T-helper 1 cell (primary cell): ENCODE measurements at places on chromosomes 12 and 14.

GRCh38 chr14:88012495-88012894 lies 7.6 kb downstream of the GPR65 start:
- DNase-seq = no peak

DNA sequence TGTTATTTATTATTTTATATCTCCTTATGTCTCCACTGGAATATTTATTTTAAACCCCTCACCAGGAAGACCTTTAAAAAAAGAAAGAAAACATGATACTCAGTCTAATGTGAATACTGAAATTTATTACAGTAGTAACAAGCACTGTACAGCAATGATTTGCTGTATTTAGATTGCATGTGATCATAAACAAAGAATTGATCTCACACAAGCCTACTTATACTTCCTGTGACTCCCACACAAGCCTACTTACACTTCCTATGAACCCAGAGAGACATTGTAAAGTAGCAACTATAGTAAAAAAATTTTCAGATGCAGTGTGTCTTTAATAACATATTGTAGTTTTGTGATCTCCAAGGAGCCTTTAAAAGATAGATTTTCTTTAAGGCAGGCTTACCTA lies 142.7 kb upstream of the SYT1 start:
- no peak for DNase-seq

- DNase-seq = no peak
Measured at GRCh38 chr12:121762269-121762668, 31.2 kb downstream of the RHOF start.

DNA sequence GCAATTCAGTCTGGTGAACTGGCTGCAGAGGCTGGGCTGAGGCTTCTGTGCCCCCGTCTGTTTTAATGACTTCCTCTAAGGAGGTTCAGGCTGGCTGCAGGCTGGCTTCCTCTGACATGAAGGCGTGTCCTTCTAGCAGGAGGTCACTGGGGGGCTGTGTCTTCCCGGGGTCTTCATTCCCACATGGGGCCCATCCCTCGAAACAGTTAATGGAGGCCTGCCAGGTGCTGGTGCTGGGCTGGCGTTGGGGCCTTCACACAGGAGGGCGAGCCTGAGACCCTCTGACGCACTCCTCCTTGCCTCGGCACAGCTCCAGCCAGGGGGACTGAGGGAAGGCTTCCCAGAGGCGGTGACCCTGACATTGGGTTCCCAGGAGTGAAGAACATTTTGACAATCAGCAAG lies 57.7 kb upstream of the DLK1 start:
- DNase-seq = no peak

GRCh38 chr14:74549588-74549987 lies 56.0 kb downstream of the ISCA2 start:
- DNase-seq = no peak

DNA sequence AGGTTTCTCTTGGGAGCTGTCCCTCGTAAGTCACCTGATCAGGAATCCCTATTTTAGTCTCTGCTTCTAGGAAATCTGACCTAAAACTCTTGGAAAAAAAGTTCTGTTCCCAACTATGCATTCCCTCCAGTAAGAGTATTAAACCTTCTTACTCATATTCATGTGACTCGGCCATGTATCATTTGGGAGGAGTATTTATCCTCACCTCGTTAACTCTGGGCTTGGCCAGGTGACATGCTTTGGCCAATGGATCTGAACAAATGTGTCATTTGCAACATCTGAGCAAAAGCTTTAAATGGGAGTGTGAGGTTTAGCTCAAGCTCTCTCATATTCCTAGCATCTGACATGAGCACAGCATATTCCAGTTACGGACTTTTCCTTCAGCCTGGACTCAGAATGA lies 226.8 kb downstream of the NUAK1 start:
- no peak for DNase-seq

DNA sequence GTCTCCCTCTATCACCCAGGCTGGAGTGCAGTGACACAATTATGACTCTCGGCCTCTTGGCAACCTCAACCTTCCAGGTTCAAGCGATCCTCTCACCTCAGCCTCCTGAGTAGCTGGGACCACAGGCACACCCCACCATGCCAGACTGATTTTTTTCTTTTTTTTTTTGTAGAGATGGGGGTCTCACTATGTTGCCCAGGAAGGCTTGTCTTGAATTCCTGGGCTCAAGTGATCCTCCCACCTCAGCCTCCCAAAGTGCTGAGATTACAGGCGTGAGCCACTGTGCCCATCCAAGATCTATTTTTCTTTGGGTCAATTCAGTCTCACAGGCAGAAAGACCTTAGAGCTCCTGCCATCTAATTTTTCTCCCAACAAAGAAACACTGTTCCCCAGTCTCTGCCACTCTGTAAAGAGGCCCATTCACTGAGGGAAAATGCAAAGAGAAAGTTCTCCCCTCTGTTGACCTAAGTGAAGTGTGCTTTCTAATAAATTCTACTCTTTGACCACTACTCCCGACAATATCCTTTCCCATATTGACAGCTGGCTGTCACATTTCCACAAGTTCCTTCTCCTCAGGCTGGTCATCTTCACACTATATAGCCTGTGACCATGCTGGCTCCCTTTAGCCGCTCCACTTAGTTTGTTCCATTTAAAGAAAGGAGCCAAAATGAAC lies 23.3 kb downstream of the TMED8 start:
- no peak for DNase-seq

GRCh38 chr14:76194327-76194726 lies 42.6 kb downstream of the GPATCH2L start:
- DNase-seq = no peak

DNA sequence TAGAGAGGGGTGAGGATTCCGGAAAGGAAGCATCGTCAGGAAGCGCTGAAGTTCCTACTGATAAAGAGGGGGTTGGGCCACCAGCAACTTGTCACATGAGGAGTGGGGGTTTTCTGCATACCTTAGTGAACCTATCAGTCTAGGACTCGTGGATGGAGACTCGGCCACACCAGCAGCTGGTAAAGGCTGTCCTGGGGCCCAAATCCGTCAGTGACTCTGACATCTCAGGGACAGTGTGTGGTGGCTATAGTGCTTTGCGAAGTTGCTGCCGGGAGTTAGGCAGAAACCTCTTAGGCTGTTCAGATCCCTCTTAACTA lies 16.4 kb downstream of the RNASE2 start:
- no peak for DNase-seq

DNA sequence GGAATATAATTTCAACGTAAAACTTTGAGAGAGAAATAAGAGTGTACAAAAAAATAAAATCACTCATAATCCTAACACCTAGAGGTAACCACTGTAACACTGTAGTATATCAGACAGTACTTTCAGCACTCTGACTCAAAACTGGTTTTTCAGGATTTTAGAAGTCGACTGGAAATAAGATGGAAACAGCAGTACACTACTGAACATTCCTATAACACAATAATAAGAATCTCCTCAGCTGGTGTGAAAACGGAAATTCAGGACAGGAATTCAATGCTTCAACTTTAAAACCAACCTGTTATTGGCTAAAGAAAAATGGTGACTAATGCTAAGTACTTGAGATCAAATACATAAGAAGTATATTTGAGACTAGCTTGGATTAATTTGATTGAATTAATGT lies 12.3 kb upstream of the PITPNM2 start:
- DNase-seq = no peak

DNA sequence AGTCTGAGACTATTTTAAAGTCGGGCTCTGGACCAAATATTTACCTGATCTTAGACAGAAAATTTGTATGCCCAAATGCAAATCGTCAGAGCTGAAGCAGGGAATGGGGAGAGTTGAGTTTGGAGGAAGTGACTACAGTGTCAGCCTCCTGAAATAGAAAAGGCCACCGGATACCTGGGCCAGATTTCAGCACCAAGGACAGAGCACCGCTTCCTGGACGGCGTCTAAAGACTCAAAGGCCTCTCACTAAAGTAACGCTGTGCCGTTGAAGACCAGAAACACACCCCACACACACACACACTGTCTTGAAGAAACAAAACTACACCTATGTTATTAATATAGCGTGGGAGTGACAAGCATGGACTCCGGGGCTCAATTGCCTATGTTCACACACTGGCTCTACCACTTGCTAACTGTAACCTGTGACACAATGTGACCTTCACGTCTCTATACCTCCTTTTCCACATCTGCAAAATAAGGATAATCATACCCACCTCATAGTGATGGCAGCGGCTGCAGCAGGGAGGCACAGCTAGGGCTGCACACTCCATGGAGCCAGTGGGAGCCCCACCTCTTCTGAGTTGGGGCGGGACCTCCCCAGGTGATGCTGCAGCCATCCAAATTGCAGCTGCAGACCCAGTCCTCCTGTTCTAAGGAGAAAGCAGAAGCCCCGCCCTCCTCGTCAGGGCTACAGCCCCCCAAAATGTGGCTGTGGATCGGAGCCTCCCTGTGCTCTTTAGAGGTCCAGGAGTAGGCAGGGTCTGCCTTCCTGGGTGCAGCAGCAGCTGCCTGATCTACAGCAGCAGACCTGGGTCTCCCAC lies 35.6 kb downstream of the KRT76 start:
- DNase-seq = peak; percentile 20

- DNase-seq = no peak
Measured at GRCh38 chr14:70879448-70879847, 27.8 kb upstream of the PCNX1 start.
